D721Med (cell line): ENCODE measurements at places on chromosomes 4 and X.

DNA sequence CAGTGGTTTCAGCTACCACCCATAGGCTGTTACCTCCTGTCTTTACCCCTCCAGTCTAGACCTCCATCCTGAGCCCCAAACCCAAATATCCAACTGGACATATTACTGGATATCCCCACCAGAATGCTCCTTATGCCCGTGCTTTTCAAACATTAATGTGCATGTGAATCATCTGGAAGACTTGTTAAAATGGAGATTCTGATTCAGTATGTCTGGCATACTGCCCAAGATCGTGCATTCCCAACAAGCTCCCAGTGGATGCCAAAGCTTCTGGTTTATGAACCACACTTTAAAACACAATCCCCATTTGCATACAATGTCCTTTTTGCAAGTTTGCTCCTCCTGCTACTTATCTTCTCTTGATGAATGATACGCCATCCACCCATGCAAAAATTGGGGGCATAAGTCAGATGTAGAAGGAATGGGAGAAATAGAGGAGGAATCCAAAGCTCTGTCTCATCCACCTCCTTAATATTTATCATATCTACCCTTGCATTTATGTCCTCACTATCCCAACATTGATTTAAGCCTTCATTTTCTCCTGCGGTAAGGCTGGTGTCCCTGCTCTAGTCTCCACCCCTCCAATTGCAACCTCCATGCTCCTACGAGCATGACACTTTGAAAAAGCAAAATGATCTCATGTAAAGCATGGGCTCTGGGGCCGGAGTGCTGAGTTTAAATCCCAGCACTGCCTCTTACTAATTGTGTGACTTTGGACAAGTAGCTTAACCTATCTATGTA, 7.4 kb upstream of the PGRMC1 start:
- DNase-seq: no peak

DNA sequence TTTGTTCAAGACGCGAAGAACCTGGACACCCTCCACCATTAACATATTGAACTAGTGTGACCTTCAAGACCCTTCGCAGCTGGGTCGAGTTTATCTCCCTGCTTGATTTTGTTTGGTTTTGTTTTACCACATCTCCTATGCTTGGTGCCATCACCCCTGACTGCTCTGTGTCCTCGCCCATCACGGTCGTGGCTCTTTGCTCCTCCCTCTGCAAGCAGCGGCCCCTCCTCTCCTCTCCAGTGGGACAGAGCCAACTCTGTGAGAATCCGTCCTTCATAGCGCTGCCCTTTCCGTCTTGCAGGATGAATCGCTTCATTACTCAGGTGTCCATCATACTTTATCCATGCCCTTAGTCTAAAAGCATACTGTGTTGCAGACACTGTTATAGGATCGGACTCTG, 9.1 kb upstream of the FAM149A start:
- DNase-seq: no peak

- DNase-seq: no peak
Measured at GRCh38 chr4:188015025-188015940, 19.7 kb downstream of the ZFP42 start.

DNA sequence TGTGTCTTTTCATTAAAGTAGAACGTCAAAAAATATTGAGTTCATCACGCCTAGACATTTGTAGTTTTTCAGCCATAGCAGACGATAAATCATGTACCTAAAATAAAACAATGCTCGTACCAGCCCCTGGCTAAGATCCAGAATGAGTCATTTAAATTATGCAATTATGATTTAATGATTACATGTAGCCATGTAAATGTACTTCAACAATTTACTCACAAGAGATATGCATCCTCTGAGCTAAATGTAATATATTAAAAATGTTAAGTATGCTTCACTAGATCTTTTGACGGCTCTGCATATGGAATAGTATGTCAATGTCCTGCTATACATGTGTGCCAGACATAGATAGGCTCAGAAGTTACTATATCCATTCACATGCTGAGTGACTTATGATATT, 1077.8 kb downstream of the ARAP2 start:
- no peak for DNase-seq

DNA sequence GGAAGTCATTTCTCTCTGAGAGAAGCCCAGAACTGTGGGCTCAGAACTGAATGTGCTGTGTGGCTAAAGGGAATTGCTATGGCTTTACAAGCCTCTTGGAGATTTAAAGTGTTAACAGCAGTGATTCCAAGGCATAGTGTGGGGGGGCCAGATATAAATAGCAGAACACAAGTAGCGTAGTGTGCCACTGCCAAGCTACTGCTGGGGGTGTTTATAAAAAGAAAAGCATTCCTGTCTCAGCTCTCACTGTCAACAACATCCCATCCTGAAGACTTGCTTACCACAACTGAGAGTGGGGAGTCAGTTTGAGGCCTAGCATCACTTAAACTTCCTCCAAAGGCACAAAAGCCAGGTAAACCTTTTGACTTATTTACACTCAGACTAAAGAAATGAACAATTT, at the start of gene ART3:
Gene ART3 (plus strand): TSS at position 242 of the 400 bp plus-strand sequence. CDS start 1,181 bp downstream, outside the sequence.
- no peak for DNase-seq

DNA sequence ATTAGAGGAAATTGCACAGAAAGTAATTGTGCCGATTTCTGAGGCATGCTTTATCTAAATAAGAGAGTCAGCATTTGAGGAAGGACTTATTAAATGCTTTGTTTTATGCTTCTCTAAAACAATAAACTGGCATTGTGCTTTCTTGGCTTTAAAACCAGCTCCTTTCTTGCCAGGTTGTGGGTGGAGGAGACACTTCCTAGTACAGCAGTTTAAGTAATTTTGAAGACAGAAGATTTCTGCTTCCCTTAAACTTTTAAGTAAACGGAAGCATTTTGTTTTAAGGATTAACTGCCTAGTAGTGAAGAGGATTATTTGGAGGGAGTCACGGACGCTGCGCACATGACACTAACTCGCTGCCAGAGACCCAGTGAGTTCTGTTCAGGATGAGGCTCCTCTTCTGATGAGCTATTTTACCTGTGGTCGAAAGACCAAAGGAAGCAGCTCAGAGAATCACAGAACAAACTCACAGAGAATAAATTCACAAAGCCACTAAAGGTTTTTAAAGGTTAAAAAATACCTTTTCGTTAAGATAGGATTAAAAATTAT, 169.5 kb downstream of the TLL1 start:
- no peak for DNase-seq

DNA sequence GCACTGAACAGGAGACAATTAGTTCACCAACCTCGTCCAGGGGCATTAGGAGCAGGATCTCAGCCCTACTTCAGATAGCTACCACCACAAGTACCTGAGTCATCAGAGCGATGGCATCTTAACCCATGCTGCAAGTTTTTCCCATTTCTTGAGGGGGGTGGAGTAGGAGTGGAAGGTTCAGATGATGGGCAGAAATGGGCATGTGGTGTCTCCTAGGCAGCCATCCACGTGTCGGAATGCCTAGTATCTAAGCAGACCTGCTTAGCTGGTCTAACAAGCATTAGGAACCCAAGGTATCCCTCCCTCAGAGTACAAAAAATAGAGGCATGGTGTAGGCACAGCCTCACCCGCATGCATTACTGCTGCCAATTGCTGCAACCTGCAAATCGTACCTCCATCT, 159.1 kb upstream of the DGKK start:
- DNase-seq: no peak

GRCh38 chrX:104419211-104419610, 146.8 kb upstream of the IL1RAPL2 start:
- DNase-seq: no peak

DNA sequence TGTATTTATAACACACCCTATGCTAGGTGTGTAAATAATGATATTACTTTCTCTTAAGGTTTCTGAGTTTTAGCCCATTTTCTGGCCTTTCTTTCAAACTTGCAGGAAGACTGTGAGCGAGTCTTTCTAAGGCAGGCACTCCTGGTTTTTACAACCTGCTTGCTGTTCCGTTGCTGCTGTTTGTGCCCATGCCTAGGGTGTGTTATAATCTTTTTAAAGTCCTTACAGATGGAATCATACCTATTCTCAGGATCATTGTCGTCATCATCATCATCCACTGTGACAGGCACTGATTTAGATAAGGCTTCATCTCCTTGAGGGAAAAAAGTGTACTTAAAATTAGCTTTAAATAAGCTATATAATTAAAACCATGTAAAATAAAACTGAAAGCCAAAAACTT, 110.0 kb downstream of the ATRX start:
- no peak for DNase-seq

DNA sequence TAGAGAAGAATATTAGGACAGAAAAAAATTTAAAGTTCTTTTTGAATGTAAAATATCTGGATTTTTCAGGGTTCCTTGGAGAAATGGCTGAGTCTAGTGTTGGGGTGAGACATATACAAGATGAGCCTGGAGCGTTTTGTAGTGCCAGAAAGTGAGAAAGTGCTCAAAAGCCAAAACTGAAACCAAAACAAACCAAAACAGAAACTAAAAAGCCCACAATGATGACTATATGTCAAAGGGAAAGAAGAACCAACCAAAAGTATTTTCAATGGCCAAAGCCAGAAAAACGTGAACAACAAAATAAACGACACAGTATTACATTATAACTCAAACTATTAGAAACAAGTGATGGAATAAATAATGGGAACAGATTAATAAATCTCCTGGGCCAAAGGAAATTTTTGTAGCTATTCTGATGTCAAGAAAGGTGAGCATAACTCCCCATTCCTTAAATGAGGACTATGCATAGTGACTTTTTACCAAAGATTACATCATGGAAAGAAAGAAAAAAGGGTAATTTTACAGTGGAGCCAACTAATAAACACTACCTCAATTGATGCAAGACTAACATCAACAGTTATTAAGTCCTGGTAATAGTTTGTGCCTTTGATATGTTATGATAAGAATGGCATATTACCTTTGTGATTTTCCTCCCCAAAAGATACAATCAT, 1137.6 kb downstream of the C4orf33 start:
- no peak for DNase-seq

GRCh38 chr4:87698394-87698793, 48.3 kb downstream of the DMP1 start:
- no peak for DNase-seq

GRCh38 chr4:159358226-159358625, 255.3 kb downstream of the RAPGEF2 start:
- DNase-seq: no peak

DNA sequence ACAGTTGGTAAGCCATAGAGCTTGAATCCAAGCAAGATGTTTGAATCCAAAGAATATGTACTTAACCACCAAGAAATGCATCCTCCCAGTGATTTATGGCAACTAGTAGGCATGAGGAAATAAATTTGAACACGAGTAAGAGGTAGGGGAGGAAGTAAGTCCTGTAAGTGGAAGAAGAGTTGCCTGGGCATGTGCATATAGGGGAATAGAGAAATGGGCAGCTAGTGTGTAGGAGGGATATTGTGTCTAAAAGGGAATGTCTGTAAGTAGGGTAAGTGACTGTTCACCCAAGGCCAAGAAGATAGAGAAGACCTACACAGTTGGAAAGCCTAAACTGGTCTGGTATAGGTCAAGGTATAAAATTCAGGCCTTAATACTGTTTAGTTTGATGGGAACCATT, 4.6 kb downstream of the SH3BGRL start:
- DNase-seq: no peak

GRCh38 chr4:183384516-183384915, 59.9 kb upstream of the CDKN2AIP start:
- DNase-seq: no peak

DNA sequence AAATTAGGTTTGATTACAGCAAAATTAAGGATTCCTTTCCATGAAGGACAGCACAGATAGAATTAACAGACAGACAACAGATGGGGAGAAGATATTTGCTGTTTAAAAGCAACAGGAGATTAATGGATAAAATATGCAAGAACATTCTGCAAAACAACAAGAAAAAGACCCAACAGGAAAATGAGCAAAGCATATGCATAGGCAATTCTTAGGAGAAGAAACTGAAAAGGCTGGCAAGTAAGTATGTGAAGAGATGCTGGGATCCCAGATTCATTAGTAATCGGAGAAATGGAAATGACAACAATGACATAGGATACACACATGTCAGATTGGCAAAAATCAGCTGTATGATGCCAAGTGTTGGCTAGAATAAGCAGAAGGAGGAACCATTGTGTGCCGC, 27.5 kb upstream of the HMGB3 start:
- DNase-seq: no peak

- no peak for DNase-seq
Measured at GRCh38 chr4:181991369-181992108, 251.7 kb upstream of the TENM3 start.

GRCh38 chrX:124548571-124548970, 202.2 kb downstream of the SH2D1A start:
- DNase-seq: no peak

- no peak for DNase-seq
Measured at GRCh38 chrX:74421740-74422352, 553 bp downstream of the SLC16A2 start.

GRCh38 chr4:7892212-7893019, 47.2 kb downstream of the AFAP1 start:
- DNase-seq: no peak

GRCh38 chr4:15470128-15470475, 420 bp downstream of the CC2D2A start:
- no peak for DNase-seq

DNA sequence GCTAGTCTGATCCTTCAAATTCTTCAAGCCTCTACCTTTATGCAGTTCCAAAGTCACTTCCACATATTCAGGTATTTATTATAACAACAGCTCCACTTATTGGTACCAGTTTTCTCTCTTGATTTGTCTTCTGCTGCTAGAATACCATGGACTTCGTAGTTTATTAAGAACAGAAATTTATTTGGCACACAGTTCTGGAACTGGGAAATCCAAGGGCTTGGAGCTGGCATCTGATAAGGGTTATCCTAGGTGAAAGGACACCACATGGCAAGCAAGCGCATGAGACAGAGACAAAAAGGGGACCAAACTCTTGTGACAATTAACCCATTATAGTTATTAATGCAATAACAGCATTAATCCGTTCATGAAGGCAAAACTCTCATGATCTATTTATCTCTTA, 600.5 kb upstream of the ATOH1 start:
- no peak for DNase-seq

DNA sequence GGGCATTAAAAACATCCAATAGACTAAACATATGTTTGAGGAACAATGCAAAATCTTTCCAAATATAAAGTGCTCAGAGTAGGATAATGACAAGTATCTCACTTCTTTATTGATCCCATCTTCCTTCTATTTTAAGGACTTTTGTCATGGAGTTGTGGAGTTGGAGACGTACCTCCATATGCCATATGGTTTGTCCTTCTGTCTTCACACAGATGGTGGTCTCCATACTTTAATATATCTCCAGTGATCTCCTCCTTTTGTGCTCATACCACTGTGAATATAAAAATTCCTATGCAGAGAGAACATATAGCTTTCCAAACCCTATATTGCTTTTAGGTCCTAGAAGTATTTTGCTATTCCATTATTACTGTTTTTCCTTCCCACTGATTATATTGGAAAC, 64.5 kb downstream of the GABRB1 start:
- DNase-seq: no peak

GRCh38 chr4:150072471-150072870, 5.8 kb upstream of the DCLK2 start:
- DNase-seq: no peak

- no peak for DNase-seq
Measured at GRCh38 chrX:96182366-96182765, 502.3 kb upstream of the DIAPH2 start.

- DNase-seq: no peak
Measured at GRCh38 chr4:185346975-185347601, 48.6 kb downstream of the LRP2BP start.
